MG63 (cell line): ENCODE measurements at places on chromosomes 13 and 19. TPM values are rescaled to one million over a fixed set of nuclear protein-coding genes. Genes with fewer than 3 reads are reported as not detected.

KIR3DL3 gene
- not detected in 2 replicates for total RNA-seq

LILRB2 gene
- not detected in 2 replicates for total RNA-seq

C3 gene
- total RNA-seq = 2.2 and 7.5 TPM in 2 replicates

LIM2 gene
- not detected in 2 replicates for total RNA-seq

SOHLH2 gene
- total RNA-seq = 0.47 TPM in 1 of 2 replicates, not detected in the other

KLC3 gene
- total RNA-seq = not detected in 2 replicates

CCDC122 gene
- total RNA-seq = 1.4 TPM in 1 of 2 replicates, not detected in the other

ZNF497 gene
- 3.0 and 3.2 TPM in 2 replicates for total RNA-seq

GEMIN7 gene
- 28.2 and 73.6 TPM in 2 replicates for total RNA-seq

PABPC3 gene
- 0.63 and 4.9 TPM in 2 replicates for total RNA-seq

NUP62 gene
- 76.0 and 81.5 TPM in 2 replicates for total RNA-seq

ZNF790 gene
- 0.20 and 0.36 TPM in 2 replicates for total RNA-seq

SPC24 gene
- total RNA-seq = 69.7 and 113 TPM in 2 replicates

SLC10A2 gene
- not detected in 2 replicates for total RNA-seq

IRF3 gene
- total RNA-seq = 64.1 and 104 TPM in 2 replicates

SLITRK6 gene
- 1.4 and 2.3 TPM in 2 replicates for total RNA-seq

NTN5 gene
- not detected in 2 replicates for total RNA-seq

RDH8 gene
- total RNA-seq = not detected in 2 replicates

TINCR gene
- 0.10 and 0.23 TPM in 2 replicates for total RNA-seq

OR7A5 gene
- total RNA-seq = not detected in 2 replicates

IL27RA gene
- total RNA-seq = 3.3 and 8.4 TPM in 2 replicates

CATSPERD gene
- not detected in 2 replicates for total RNA-seq

RNF225 gene
- 6.6 TPM in 1 of 2 replicates, not detected in the other for total RNA-seq

S1PR4 gene
- not detected in 2 replicates for total RNA-seq

CXCL17 gene
- not detected in 2 replicates for total RNA-seq

KCNN1 gene
- not detected in 2 replicates for total RNA-seq

ZIM2 gene
- total RNA-seq = not detected in 2 replicates

ZNF415 gene
- total RNA-seq = not detected in 2 replicates

CDC34 gene
- 46.3 and 76.3 TPM in 2 replicates for total RNA-seq

PGLYRP2 gene
- not detected in 2 replicates for total RNA-seq

TLE2 gene
- total RNA-seq = 1.5 and 4.1 TPM in 2 replicates

METTL21C gene
- total RNA-seq = not detected in 2 replicates

ZNF222 gene
- 2.2 and 9.1 TPM in 2 replicates for total RNA-seq

CLIP3 gene
- total RNA-seq = not detected in 2 replicates

CLDN10 gene
- total RNA-seq = not detected in 2 replicates

VSIG10L gene
- 0.10 and 0.95 TPM in 2 replicates for total RNA-seq

PLK5 gene
- not detected in 2 replicates for total RNA-seq

CRLF1 gene
- total RNA-seq = 6.6 and 16.9 TPM in 2 replicates

CCL25 gene
- not detected in 2 replicates for total RNA-seq

DCLK1 gene
- total RNA-seq = 5.5 and 7.0 TPM in 2 replicates

PLVAP gene
- not detected in 2 replicates for total RNA-seq

SGTA gene
- total RNA-seq = 68.4 and 87.7 TPM in 2 replicates

NBEA gene
- total RNA-seq = 0.05 and 0.16 TPM in 2 replicates

ZIC5 gene
- total RNA-seq = 1.8 and 2.9 TPM in 2 replicates

PRTN3 gene
- total RNA-seq = not detected in 2 replicates

SMIM24 gene
- not detected in 2 replicates for total RNA-seq
